Hippocampal formation (tissue), 2 donors: ENCODE measurements at places on chromosomes 11 and 22.

DNA sequence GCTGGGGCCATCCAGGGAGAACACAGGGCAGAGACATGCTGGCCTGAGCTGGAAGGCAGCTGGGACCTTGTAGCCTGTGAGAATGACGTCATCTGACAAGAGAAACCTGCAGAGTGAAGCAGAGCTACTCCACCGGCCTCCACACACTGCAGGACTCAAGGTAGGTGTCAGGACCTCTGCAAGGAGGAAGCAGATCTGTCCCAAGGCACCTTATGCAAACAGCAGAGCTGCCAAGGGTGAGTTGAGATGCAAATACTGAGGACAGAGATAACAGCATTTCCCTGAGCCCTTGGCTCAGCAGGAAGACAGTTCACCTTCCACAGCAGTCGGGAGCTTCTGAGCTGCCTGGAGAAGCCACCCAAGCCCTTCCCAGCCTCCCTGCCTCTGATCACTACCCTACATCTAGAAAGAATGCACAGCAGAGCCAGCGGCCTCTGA lies 51.9 kb upstream of the IGSF9B start:
- DNase-seq = no peak

- no peak for DNase-seq
Measured at GRCh38 chr11:104968856-104969776, 742 bp upstream of the CASP4 start.

- DNase-seq = no peak
Measured at GRCh38 chr11:134725716-134726639, 313.9 kb upstream of the B3GAT1 start.

- DNase-seq = no peak
Measured at GRCh38 chr22:43402128-43402527, 9.7 kb upstream of the MPPED1 start.

DNA sequence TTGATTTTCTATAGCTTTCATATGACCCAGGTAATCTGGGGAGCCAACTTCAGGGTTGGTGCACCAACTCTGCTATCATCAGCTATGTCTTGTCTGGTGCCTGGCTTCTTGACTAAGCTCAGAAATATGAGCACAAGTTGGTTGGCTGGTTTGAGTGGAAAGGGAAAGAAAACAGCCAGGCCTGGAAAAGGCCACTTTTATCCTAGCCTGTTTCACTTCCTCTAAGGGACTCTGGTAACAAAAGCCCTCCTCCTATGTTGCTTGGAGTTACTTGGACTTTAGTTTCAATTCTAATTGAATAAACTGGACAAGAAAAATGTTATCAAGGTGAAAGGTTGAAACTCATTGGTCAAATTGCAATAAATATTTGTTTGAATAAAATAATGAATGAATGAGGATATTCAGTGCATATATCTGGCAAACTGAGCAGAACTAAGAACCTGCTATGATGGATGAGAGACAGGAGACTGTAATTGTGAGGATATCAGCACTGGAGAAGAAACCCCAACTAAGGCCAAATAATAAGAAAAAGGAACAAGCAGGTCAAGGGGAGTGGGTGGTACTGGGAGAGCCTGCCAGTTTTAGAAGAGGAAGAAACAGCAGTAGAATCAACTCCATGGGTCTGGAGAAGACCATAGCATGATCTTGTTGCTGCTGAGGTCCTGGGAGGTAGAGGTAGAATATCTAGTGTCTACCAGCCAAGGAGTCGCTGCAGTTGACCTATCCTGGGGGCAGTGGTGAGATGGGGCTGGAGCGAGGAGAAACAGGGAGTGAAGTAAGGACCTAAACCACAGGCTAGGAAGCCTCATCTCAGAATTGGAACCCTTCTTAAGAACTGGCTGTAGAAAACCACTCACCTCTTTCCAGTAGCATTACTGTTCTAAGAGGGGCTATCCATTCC lies 8.2 kb downstream of the ROBO4 start:
- DNase-seq = no peak

DNA sequence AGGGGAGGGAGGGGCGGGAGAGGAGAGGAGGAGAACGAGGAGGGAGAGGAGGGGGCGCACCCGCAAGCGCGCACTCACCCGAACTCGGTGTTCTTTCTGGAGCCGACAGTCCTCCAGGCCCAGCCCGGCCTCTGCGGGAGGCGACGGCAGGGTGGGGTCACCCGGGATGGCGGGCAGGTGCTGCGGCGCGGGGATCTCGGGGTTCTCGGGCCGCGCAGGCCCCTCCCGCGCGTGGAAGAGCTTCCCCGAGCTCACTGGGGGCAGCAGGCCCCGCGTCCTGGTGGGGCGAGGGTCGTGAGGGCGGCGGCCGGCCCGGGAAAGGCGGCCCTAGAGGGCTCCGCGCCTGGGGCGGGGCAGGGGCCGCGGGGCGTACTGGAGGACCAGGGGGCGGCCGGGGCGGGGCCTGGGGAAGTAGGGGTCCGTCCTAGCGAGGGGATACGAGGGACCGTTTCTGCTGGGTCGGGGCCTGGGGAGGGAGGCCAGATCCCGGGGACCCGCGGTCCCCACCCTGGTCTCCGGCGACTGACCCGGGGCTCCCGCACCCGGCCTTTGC lies 5.2 kb downstream of the LMNTD2 start:
- DNase-seq = no peak

- peak; percentile 39 for DNase-seq
Measured at GRCh38 chr11:78000193-78000592, 5.7 kb upstream of the INTS4 start.

DNA sequence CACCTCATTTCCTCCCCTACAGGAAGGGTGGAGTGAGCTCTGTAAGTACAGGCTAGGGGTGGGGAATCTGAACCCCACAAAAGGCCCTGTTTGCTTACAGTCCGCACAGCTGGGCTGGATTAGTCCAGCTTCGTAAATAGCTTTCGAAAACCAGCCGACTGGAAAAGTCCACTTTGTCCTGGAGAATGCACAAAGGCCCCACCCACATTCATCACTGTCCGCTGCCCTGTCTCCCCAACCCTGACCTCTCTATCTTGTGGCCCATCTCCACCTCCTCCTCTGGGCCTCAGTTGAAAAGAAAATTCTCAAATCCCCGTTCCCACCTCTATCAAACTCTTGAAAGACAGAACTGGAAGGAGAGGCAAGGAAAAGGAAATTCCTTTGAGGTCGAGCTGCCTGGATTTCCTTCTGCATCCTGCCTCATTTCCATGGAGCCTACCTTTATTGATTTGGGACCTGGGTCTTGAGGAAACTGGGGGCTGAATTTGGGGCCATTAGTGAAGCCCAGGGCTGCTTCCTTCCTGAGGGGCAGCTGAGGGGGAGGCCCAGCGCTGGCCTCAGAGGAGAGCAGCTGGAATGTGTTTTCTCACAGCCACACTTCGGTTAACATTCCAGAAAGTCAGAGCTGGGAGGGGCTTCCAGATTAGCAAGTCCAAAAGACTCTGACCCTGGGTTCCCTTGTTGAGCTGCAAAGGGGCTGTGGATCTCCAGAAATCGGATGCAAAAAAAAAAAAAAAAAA lies 147.6 kb downstream of the FBXO7 start:
- DNase-seq = no peak
